ENCODE measurements at places on chromosomes 16 and 17.

DNA sequence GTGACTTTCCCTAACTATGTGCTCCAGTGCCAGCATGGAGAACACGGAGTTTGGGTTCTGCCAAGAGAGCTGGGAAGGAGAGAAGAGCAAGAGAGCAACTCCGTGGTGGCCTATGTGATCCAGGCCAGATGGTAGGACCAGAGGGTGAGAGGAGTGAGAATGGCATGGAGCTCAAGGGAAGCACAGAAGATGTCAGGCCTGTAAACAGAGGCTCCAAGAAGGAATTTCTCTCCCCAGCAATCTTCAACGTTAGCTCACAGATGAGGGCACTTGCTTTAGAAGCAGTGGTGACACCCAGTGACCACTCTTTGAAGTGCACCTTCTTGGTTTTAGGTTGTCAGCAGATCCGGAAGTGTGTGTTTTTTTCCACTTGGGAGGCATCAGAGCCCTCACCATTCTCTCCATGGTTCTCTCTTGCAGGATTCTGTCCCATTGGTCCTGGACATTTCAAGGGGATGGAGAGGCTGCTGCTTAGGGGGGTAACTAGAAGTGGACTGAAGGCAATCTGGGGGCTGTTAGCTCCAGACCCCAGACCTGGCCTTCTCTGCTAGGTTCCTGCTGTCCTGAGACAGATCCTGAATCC, 18.1 kb upstream of the TMEM98 start:
- DNase-seq: peak; percentile 92

GRCh38 chr17:37710344-37710886, 34.4 kb downstream of the HNF1B start:
- peak; percentile 96 for DNase-seq

- peak; percentile 77 for DNase-seq
Measured at GRCh38 chr17:66494023-66494803, 191.8 kb downstream of the PRKCA start.

GRCh38 chr17:44187131-44187899, 543 bp downstream of the TMUB2 start:
- no peak for DNase-seq

- no peak for DNase-seq
Measured at GRCh38 chr17:66835476-66835875, 559 bp downstream of the CACNG5 start.

DNA sequence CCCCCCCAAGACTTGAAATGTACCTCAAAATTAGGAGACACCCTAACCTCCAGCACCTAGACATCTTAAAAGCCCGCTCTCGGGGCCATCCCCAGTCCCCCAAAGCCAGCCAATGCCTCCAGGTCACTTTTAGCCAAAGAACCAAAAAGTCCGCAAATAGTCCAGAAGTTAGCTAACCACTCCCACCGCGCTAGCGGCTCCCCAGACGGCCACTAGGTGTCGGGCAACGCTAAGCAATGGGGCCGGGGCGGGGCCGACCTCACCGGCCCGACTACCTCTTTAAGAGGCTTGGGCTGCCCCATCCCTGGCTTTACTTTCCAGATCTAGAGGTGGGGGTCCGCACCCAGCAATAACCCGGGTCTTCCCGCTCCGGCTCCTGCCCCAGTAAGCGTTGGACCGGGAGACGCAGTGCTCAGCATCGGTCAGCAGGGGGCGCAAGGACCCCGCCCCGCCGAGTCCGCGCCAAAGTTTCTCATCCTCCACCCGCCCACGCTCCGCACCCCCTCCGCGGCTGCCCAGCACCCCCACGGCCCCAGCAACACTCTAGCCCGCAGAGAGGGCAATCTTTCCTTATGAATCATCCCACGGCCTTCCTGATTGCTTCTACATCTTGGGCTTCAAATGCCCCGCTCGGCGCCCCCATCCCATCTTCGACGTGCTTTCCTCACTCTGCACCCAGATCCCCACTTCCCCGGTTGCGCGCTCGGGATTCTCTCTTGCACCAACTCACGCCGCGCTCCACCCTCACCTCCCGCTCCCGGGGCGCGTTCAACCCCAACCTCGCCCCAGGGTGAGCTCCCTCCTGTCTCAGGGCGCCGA, 765 bp downstream of the COL1A1 start:
- peak; percentile 98 for DNase-seq

- no peak for DNase-seq
Measured at GRCh38 chr16:12620150-12620549, 183.5 kb downstream of the CPPED1 start.

- DNase-seq: no peak
Measured at GRCh38 chr17:6444571-6445335, 498 bp downstream of the PIMREG start.

DNA sequence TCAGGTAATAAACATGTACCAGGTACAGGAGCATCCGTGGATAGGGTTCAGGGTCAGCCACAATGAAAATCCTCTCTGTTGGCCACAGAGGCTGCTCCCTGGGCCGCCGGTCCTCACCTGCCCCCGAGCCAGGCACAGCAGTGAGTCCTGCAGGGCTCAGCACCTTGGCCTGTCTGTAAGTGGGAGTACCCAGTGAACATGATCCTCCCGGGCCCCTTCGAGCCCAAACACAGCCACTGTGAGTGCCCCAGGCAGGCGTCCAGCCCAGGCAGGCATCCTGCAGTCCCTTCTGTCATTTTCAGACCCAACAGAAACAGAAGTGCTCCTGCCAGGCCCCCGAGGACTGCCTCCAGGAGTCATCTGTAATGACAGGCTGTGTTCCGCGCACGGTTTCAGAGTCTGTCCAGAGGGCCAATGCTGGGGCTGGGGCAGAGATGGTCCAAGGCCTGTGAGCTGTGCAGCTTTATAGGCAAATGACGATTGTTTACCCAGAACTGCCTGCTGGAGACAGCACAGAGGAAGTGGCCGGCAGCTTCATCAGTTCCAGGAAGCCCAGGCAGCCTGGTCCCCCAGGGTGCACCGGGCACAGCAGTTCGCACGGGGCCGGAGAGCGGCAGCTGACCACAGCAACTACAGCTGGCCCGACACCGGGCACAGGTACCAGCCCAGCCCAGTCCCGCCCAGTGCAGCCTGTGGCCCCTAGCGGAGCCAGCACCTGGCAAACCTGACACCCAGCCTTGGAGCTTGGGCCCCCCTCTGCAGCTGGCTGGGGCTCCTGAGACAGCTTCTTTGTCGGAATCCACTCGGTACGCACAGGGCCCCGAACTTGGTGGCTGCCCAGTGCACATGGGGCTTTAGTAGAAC, 13.2 kb downstream of the SLC7A5 start:
- DNase-seq: peak; percentile 84

GRCh38 chr17:5097101-5097834, 14.4 kb downstream of the ZNF232 start:
- DNase-seq: peak; percentile 88

- peak; percentile 99 for DNase-seq
Measured at GRCh38 chr17:49995055-49995738, at the start of gene DLX3. TSS of gene DLX3 (minus strand) at chr17:49995224. CDS start at chr17:49994998, 226 bp downstream.

- DNase-seq: no peak
Measured at GRCh38 chr17:61285526-61286320, 113.9 kb upstream of the TBX2 start.

DNA sequence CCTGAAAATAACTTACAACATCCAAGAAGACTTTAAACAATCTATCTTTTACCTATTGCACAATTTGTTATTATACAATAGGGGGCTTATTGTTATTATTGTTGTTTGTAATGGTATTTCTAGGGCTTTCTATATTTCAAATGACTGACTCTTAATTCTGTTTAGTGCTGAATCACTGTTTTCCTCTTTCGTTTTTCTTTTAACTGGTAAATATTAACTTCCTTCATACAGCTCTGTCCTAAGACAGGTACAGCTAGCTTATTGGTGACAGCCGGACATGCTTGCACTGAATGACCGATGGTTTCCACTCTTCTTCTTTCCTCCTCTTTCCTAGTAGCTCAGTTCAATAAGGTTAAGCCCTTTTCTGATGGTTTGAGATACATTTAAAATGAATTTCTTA, 11.6 kb downstream of the KRTAP9-7 start:
- DNase-seq: no peak

GRCh38 chr16:71711789-71712188, 12.7 kb downstream of the PHLPP2 start:
- DNase-seq: no peak

DNA sequence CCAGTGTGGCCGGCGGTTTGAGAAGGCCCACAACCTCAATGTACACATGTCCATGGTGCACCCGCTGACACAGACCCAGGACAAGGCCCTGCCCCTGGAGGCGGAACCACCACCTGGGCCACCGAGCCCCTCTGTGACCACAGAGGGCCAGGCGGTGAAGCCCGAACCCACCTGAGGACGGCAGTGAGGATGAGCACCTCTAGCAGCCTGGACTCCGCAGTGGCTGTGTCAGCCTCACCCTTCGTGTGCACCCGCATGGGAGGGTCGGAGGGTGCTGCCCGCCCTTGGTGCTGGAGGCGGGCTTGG, 16.7 kb downstream of the ZNF276 start:
- DNase-seq: peak; percentile 44

GRCh38 chr16:89458967-89459366, 31.4 kb downstream of the ANKRD11 start:
- no peak for DNase-seq

- DNase-seq: peak; percentile 71
Measured at GRCh38 chr17:65055708-65056638, 567 bp downstream of the GNA13 start.

DNA sequence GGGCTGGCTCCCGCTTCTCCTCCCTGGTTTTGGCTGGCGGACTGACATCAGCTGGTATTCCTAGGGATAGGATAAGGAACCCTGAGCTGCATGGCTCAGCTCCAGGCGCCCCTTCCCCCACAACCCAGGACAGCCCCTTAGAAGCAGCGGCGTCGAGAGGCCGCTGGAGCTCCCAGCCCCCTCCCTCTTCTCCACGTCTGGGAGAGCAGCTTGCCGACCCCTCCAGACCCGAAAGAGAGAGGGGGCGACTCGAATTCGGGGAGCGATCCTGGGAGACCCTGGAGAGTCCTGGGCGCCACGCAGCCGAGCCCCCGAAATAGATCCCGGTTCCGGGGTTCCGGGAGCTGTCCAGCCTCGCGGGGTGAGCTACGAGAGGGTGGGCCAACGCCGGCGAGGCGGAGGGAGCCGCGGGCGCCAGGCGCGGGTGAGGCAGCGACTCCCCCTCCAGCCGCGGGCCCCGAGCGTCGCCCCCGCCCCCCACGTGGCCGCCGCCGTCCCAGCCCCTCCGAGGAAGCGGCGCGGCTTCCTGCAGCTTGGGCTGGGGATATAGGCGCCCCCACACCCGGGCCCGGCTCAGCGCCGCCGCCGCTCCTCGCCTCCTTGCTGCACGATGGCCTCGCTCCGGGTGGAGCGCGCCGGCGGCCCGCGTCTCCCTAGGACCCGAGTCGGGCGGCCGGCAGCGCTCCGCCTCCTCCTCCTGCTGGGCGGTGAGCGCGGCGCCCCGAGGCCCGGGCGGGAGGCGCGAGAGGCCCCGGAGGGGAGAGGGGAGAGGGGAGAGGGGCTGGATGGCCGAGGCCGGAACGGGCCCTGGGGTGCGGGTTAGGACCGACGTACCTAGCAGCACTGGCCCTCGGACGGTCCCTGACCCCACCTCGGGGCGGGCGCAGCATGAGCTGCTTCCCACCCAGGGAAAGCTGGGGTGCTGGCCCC, at the start of gene RAMP2:
Gene RAMP2, plus strand, starts transcription at position 576 of the 930 bp plus-strand sequence. Its CDS starts 35 bp downstream, at position 611.
- peak; percentile 70 for DNase-seq

DNA sequence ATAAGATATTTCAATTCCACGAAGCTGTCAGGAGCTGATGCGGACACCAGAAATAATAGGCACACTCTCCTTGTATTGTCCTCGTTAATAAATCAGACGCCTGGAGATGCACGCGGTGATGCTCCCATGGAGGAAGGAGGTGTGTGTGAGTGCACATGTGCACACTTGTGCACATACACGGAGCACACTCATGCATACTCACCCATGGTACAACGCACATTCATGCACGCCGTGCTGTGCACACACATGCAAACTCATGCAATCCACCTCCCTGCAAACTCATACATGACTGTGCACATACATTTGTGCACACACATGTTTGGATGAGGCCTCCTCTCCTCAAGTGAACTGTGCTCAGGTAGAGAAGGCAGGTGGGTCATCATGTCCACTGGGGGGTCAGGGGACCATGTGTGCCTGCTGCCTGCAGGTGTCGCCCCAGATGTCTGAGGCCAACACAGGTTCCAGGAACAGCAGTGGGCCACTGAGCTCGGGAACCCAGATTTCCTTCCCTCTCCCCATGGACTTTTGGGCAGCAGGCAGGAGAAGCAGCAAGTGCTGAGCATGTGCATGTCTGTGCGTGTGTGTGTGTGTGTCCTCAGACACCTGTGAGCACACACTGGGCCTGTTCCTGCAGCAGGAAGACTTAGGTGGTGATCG, 165.3 kb downstream of the SDK2 start:
- no peak for DNase-seq

- DNase-seq: no peak
Measured at GRCh38 chr17:82238472-82239201, 9.8 kb downstream of the SLC16A3 start.

GRCh38 chr17:61478026-61478789, 26.0 kb downstream of the TBX4 start:
- peak; percentile 43 for DNase-seq

DNA sequence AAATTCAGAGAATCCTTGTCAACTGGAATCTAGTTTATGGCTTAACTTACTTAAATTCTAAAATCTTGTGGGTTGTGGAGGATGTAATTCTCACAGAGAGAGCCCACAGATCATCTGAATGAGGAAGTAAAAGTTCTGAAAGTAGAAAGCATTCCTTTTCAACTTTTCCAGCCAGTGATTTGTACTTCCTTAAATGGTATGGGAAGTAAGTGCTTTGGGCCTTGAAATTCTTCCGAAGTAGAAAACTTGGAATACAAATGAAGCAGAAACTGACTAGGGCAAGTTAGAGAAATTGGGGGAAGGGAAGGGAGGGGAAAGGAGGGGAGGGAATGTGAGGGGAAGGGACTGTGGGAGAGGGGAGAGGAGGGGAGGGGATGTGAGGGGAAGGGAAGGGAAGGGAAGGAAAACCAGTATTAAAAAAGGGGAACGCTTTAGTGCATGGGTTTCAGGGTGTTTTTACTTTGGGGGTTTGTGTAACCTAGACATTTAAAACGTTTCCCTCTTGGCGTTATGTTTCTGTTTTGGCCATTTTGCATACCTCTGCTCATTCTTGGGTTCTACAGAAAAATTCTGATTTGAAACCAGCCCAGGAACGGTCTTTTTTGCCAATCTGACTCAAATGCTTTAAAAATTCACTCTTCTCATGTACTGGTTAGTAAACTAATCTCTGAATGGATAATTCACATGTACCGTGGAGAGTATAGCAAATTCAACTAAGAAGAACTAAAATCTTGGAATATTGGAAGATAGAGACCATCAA, 15.5 kb upstream of the SNTB2 start:
- DNase-seq: no peak

- peak; percentile 73 for DNase-seq
Measured at GRCh38 chr16:57277586-57277985, 6.9 kb downstream of the PLLP start.
